Activated CD8-positive, alpha-beta memory T cell treated with anti-CD3 and anti-CD28 coated beads, Interleukin-2, amount 10 ng/mL, durations not matched to agents 7 days and 5 days (primary cell): ENCODE measurements at places on chromosomes 4 and X.

DNA sequence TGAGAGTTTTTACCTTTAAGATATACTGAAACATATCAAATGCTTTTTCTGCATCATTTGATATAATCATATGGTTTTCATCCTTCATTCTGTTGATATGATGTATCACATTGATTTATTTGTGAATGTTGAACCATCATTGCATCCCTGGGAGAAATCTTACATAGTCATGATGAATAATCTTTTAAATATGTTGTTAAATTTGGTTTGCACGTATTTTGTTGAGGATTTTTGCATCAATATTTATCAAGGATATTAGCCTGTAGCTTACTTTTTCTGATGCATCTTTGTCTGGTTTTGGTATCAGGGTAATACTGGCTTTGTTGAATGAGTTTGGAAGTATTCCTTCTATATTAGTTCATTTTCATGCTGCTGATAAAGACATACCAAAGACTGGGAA is 541.4 kb downstream of the TLL1 start:
- DNase-seq: no peak

- no peak for DNase-seq
Measured at GRCh38 chrX:10450959-10451355, 169.4 kb downstream of the MID1 start.

- no peak for DNase-seq
Measured at GRCh38 chr4:112819729-112820128, 182.8 kb downstream of the LARP7 start.

GRCh38 chr4:188879598-188879997 is 740.4 kb downstream of the TRIML1 start:
- no peak for DNase-seq

- no peak for DNase-seq
Measured at GRCh38 chr4:10114607-10115006, 2.0 kb downstream of the WDR1 start.

DNA sequence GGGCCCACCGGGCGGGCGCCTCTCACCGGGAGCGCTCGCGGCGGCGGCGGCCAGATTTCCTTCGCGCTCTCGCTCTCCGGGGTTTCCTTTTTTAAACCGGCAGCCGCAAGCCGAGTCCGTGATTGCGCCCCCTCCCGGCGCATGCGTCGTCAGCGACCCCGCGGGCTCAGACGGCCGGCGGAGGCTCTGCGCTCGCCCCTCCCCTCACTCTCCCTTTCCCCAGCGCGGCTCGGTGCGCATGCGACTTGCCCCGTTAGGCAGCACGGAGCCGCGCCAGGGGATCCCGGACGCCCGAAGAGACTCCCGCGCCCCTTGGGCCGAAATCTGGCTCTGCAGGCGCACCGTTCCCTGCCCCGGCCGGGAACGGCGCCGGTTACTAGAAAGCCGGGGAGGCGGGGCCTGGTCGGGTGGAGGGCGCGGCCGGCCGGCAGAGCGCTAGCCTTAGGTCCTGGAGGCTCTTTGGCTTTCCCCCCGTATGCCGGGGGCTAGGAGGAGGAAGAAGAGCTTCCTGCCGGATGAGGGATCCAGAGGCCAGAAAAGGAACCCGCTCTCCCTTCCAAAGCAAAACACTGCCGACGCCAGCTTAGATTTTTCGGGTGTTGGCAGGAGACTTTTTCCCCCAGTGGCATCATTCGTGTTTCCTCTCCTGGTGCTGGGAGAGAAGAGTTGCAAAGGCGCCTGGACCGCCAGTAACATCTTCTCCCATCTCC is at the start of gene CLOCK:
TSS of gene CLOCK (minus strand) at position 154 of the 710 bp plus-strand sequence. CDS start 64,124 bp downstream, outside the sequence.
- peak; percentile 86 for DNase-seq

GRCh38 chr4:126991965-126992364 is 640.8 kb upstream of the INTU start:
- no peak for DNase-seq

DNA sequence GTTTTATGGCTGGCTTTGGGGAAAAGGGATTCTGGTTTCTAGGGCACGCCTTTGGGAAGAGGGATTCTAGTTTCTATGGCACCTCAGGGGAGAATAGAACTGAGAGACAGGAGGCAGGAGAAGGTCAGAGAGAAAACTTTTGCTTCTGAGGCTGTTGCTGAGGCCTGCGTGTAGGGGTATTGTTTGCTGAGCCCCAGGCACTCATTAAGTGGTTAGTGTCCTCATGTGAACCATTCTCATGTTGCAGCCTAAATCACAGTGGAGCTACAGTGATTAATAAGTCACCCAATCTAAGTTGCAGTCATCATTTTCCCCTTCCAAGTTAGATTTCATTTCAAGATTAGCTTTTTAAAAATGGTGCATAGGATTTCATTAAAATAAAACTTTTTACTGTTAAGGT is 29.0 kb downstream of the VCX3A start:
- DNase-seq: no peak

GRCh38 chrX:109312757-109313156 is 169.1 kb downstream of the GUCY2F start:
- no peak for DNase-seq

DNA sequence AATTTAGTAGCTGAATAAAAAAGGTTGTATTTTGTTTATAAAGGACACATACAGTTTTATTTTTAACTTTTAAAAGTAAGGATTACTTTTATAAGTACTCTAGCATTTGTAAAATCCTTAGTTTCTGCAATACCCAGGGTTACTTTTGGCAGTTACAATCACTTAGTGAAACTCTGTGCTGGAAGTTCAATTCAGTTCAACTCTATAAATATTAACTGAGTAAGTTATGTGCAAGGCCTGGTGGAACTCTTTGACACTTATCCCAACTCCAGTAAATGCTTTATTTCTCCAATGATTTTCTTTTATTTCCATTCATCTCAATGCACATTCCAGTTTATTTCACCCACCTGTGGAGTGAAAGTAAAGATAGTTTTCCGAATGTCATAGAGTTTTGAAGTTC is 63.3 kb upstream of the HDAC8 start:
- no peak for DNase-seq

- no peak for DNase-seq
Measured at GRCh38 chr4:48173056-48173991, 39.3 kb upstream of the TXK start.

GRCh38 chr4:185272245-185272644 is 62.8 kb downstream of the SNX25 start:
- DNase-seq: no peak

- no peak for DNase-seq
Measured at GRCh38 chr4:6781561-6781960, 966 bp upstream of the KIAA0232 start.

DNA sequence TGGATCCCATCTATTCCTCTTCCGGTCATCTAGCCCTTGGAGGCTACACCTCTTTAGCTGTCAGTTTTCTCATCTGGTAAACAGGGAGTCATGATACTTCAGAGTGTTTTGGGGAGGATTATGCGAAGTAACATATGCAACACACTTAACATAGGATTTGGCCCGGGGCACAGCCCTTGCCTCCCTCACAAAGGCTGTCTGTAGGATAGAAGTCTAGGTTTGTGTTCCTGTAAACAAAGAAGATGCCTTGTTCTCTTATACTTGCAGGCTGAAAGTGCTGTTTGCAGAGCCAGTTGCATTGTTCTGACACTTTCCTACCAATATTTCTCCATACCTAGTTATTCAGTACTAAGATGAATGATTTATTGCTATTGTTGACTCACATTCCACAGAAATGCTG is 2.2 kb upstream of the APELA start:
- no peak for DNase-seq

- DNase-seq: no peak
Measured at GRCh38 chr4:61628282-61628681, 428.2 kb downstream of the ADGRL3 start.

DNA sequence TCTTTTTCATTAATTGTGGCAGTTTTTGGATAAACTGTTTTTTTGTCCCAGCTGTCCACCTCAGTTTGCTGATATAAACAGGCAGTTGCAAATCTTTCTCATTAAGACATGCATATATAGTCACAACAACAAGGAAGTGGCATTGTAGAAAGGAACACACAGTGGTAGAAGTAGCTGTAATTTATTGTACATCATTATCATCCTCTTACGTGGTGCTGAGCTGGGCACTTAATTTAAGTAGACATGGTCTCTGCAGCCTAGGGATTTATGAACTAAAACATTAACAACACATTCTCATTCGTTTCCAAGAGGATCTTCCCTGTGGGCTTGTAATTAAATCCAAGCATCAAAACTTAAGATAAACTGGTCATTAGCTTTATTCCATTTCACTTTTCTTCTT is 500.2 kb downstream of the INPP4B start:
- no peak for DNase-seq

DNA sequence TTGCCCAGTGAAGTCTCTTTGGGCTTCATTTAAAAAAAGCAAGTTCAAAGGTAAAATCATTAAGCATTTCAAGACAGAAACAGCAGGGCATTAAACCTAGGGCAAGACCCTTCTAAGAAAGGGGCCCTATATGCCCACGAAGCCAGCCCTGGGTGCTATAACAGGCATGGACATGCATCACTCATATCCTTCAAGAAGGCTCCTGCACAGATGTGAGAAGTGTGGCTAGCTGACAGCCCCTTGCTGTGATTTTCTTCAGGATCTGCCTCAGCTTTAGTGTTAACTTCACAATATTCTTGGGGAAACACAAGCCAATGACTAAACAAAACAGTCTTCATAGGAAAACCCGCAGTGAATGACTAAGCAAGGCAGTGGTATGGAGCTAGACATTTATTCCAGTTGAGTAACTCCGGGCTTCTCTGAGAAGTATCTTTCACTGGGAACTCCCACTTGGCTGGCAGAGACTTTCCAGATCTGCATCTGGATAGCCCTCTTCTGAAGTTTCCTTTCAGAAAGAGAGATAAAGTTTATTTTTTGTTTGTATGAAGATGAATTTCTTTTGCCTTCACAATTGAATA is 11.9 kb upstream of the MAOA start:
- no peak for DNase-seq

DNA sequence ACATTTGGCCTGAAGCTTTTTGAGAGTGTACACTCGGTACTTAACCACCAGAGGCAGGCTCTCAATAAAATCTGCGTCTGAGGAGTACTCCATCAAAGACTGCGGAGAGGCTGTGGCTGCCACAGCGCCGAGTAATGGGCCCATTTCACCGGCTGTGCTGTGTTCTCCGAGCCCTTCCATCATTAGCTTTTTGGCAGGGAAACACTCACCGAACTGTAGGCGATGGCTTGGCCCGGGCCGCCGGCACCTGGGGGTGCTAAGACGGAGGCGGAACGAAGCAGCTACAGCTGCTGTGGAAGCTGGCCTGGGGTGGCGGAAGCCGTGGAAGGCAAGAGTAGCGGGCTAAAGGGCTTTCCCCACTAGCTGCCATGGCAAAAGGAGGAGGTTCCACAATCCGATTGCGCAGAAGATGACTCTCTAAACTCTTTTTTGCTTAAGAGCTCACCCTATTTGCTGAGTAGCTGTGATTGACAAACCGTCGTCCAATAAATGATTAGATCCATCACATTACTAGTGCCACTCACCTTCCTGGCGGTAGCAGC is 48.5 kb upstream of the PABPC1L2A start:
- no peak for DNase-seq

DNA sequence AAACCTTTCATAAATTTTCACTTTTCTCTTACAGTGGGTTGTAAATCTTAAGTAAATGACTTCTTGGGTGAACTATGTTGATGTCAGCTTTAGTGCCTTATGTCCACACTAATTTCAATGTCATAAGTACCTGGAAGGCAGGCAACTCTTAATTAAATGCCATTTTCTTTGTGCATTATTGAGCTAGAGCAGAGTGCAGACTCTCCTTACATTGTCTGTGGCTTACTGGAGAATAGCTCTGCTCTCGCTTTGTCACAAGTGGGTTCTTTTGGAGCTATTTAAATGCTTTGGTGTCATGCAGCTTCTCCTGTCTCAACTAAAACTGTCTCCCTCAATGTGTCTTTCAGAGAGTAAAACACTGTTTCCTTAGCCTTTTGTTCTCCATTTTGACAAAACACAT is 411.6 kb downstream of the STIM2 start:
- DNase-seq: no peak

GRCh38 chrX:122913134-122913533 is 270.9 kb upstream of the GRIA3 start:
- DNase-seq: no peak

GRCh38 chr4:91826186-91826585 is 477.6 kb upstream of the GRID2 start:
- DNase-seq: no peak

GRCh38 chr4:113435893-113436292 is 325.6 kb downstream of the CAMK2D start:
- DNase-seq: no peak

GRCh38 chrX:133482056-133482952 is 67.0 kb upstream of the GPC4 start:
- DNase-seq: no peak

DNA sequence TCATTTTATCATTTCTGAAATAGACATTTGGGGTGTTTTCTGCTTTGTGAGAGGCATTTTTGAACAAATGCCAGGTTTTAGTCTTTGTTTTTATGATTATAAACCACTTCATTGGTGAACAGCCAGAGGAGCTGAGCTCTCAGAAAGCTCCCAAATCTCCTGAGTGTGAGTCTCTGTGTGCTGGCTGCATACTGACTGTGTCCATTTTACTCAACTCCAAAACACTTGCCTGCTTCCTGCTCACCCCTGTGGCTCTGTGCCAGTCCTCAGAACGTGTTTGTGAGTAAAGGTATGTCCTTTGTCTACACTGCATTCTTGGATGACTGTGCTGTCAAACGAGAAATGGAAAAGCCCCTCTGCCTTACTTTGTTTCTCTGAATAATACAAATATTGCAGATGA is 5.4 kb upstream of the LRAT start:
- no peak for DNase-seq

DNA sequence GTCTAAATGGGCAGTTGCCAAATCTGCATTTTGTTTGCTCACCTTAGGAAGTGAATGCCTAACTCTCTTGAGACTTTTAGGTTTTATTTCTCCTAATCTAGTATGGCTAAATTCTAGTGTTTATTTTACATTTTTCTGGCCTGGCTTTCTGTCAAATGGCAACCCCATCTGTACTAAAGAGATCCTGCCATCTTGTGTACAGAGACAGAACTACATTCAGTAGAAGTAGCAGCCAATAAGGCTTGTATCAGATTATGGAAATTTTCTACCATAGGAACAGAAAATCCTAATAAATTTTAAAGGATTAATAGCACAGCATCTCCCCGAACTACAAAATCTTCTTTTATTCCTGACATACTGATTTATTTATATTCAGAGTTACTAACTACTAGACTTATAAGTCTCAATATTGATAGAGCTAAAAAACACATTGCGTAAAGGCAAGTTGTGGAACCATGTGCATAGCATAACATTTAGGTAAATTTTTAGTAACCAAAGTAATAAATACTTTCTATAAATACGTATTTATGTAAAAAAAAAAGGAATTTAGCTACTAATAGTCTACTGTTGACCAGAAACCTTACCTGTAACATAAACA is 45.5 kb downstream of the TMEM144 start:
- DNase-seq: no peak

DNA sequence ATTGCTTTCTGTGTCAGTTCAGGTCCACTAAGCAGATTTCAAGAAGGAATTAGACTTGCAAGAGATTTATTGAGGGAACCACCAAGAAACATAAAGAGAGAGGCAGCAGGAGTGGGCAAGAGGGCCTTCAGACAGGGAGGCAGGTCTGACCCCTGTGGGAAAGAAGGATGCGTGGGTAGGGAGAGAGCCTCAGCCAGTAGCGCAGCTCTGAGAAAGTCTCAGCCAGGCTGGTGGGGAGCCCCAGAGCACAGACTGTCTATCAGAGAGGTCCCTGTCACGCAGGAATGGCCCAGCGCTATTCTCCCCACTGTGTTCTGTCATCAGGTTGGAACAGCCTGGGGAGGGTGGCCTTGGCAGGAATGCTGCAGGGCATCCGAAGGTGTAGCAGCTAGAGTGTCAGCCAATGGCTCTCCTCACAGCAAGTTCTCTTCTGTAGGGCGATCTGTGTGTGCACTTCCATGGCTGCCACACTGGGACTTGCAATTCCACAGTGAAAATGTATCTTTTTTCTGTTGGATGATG is 48.0 kb downstream of the OTC start:
- DNase-seq: no peak
